ENCODE measurements at places on chromosomes 7 and 10. TPM values are rescaled to one million over a fixed set of nuclear protein-coding genes. Genes with fewer than 3 reads are reported as not detected.
A peak's percentile ranks its signal among the peaks of the same experiment; 100 is the strongest.

- H3K4me1 ChIP-seq, result no peaks in the 10 kb centered on the region
- H3K36me3 ChIP-seq, result no peaks in the 10 kb centered on the region
- no peaks in the 10 kb centered on the region for H3K27me3 ChIP-seq
- no peak overlapping the region for H3K4me3 ChIP-seq
- DNase-seq, result no peak
These were observed 324.7 kb downstream of the ADARB2 start for GRCh38 chr10:1412531-1413189.

The GTPBP4 gene
- 49.9 TPM for total RNA-seq

The CASD1 gene
- total RNA-seq, result 14.9 TPM

- H3K27ac ChIP-seq, result no peak overlapping the region
- no peak overlapping the region for H3K4me3 ChIP-seq
- DNase-seq, result no peak
- H3K27me3 ChIP-seq, result no peaks in the 10 kb centered on the region
- H3K4me1 ChIP-seq, result no peaks in the 10 kb centered on the region
- no peaks in the 10 kb centered on the region for H3K36me3 ChIP-seq
These were observed 103.0 kb downstream of the DNAJB6 start for GRCh38 chr7:157439761-157440160.

- no peak overlapping the region for H3K4me3 ChIP-seq
- H3K36me3 ChIP-seq, result no peaks in the 10 kb centered on the region
- H3K27ac ChIP-seq, result no peak overlapping the region
- no peaks in the 10 kb centered on the region for H3K27me3 ChIP-seq
- DNase-seq, result no peak
These were observed 111.1 kb upstream of the PALS2 start for GRCh38 chr7:24462117-24462516.

DNA sequence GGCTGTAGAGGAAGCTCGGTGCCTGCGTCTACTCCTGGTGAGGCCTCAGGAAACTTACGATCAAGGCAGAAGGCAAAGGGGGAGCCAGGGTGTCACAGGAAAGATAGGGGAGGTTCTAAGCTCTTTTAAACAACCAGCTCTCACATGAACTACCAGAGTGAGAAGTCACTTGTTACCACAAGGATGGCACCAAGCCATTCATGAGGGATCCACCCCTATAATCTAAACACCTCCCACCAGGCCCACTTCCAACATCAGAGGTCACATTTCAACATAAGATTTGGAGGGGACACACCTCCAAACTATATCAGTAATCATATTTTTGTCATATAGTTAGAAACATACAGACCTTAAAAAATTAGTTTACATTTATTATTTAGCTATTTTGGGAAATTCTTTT is 9.4 kb downstream of the NOC3L start:
- no peaks in the 10 kb centered on the region for H3K4me1 ChIP-seq
- peaks cover 67% of the 10 kb centered on the region for H3K36me3 ChIP-seq
- H3K4me3 ChIP-seq, result no peak overlapping the region
- H3K27ac ChIP-seq, result no peak overlapping the region
- DNase-seq, result no peak

- no peak overlapping the region for H3K27ac ChIP-seq
- H3K36me3 ChIP-seq, result no peaks in the 10 kb centered on the region
- no peaks in the 10 kb centered on the region for H3K4me1 ChIP-seq
These were observed 281.7 kb downstream of the SORCS3 start for GRCh38 chr10:104922810-104923209.

- H3K4me3 ChIP-seq, result peak overlapping the region; percentile 75
These were observed 47.7 kb downstream of the NPVF start for GRCh38 chr7:25180592-25180923.

GRCh38 chr10:69466689-69467088 is 15.4 kb downstream of the TSPAN15 start:
- no peaks in the 10 kb centered on the region for H3K27me3 ChIP-seq
- no peak overlapping the region for H3K27ac ChIP-seq
- no peak for DNase-seq
- no peak overlapping the region for H3K4me3 ChIP-seq
- H3K36me3 ChIP-seq, result no peaks in the 10 kb centered on the region
- H3K4me1 ChIP-seq, result no peaks in the 10 kb centered on the region

The NME8 gene
- not detected for total RNA-seq

The TMEM140 gene
- 20.0 TPM for total RNA-seq
